Effector memory CD8-positive, alpha-beta T cell (primary cell): ENCODE measurements at places on chromosomes 16 and 17.

- no peak overlapping the region for H3K4me3 ChIP-seq
- no peaks in the 10 kb centered on the region for H3K36me3 ChIP-seq
- H3K4me1 ChIP-seq = peaks cover 6% of the 10 kb centered on the region
Measured at GRCh38 chr16:4140652-4141051, 24.4 kb upstream of the ADCY9 start.

GRCh38 chr16:83899272-83899897 lies 470 bp downstream of the MLYCD start:
- peak overlapping the region; percentile 93 for H3K27ac ChIP-seq
- peak overlapping the region; percentile 94 for H3K4me3 ChIP-seq
- peaks cover 22% of the 10 kb centered on the region for H3K27me3 ChIP-seq
- no peak for DNase-seq

GRCh38 chr16:79411805-79412204 lies 188.7 kb downstream of the MAF start:
- no peak overlapping the region for H3K4me3 ChIP-seq
- H3K27ac ChIP-seq = peak overlapping the region; percentile 3
- no peaks in the 10 kb centered on the region for H3K27me3 ChIP-seq
- H3K4me1 ChIP-seq = peaks cover 34% of the 10 kb centered on the region
- H3K36me3 ChIP-seq = peaks cover 7% of the 10 kb centered on the region

DNA sequence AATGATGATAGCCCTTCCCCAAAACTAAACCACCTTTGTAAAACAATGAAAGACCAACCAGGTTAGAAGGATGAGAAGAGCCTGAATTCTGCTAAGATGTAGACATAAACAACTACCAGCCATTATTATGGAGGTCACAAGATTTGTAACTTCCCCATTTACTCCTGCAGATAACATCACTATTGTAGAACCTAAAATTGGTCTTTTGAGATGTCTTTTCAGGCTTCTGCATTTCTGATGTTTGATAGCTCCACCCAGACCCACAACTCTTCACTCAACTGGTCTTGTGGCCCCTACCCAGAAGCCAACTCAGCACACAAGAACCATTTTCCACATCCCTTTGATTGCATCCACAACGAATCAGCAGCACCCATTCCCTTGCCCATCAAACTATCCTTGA lies 100.8 kb downstream of the TMEM132E start:
- no peaks in the 10 kb centered on the region for H3K36me3 ChIP-seq
- no peak overlapping the region for H3K4me3 ChIP-seq
- peaks cover 52% of the 10 kb centered on the region for H3K27me3 ChIP-seq
- H3K27ac ChIP-seq = no peak overlapping the region

DNA sequence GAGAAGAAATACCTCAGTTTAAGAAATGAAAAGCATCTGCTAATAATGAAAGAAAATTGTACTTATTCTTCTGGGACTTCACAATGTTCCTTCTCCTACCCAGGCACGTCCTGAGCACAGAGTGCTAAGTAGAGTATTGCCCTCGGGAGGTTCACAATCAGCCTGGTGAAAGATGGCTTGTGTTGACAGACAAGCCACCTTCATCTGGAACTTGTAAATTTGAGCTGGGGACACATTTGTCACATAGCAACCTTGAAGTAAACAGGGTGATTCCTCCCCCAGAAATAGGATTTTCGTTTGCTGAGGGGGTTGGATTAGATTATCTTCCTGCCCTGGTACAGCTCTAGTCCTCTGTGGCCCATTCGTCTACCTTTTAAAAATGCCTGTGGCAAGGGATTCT lies 34.4 kb upstream of the MYH2 start:
- no peaks in the 10 kb centered on the region for H3K36me3 ChIP-seq
- no peak overlapping the region for H3K27ac ChIP-seq
- no peaks in the 10 kb centered on the region for H3K4me1 ChIP-seq
- H3K27me3 ChIP-seq = peaks cover 29% of the 10 kb centered on the region
- no peak for DNase-seq

GRCh38 chr17:62897706-62898105 lies 68.3 kb upstream of the TANC2 start:
- H3K27me3 ChIP-seq = peaks cover 38% of the 10 kb centered on the region
- peaks cover 4% of the 10 kb centered on the region for H3K4me1 ChIP-seq
- no peak for DNase-seq
- H3K4me3 ChIP-seq = no peak overlapping the region
- no peaks in the 10 kb centered on the region for H3K36me3 ChIP-seq

DNA sequence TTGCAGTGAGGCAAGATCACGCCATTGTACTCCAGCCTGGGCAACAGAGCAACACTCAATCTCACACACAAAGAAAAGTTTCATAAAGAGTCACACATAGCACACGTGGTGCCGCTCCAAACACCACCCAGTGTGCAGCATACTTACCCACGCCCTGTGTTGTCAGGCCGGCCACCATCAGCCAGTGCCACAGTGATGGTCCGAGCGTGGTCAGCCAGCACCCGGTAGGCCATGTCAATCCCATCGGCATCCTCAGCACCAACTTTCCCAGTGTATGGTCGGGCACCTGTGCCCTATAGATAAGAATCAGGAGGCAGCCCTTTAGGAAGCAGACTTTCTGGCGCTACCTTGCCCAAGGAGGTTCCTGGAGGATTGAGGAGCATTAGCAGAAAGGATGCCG lies 17.7 kb upstream of the EXOSC6 start:
- peaks cover 82% of the 10 kb centered on the region for H3K36me3 ChIP-seq
- no peak overlapping the region for H3K4me3 ChIP-seq
- H3K27ac ChIP-seq = no peak overlapping the region

DNA sequence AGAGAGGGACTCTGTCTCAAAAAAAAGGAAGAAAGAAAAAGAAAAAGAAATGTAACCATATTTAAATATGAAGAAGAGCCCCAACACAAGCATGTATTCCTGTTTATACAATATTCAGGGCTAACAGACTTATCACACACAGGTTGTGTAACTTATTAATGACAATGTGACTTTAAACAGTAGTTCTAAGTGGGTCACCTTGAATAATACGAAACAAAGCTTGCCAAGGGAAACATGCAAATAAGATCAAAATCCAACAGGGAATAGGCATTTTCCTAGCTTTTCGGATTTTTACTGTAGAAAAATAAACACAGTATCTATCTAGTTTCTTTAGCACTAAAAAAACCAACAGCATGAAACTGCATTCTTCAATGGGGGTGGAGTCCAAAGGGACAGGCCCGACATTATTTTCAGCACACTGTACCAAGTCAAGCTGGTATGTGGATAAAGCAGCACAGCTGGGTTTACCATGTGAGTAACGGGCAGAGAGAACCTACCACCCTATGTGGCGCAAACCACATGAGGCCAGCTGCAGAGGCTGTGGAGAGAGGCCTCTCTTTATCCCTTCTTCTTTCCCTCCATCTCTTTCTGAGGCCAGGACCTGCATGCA lies 45.3 kb downstream of the TOM1L2 start:
- H3K36me3 ChIP-seq = no peaks in the 10 kb centered on the region
- DNase-seq = no peak
- no peak overlapping the region for H3K27ac ChIP-seq
- peaks cover 8% of the 10 kb centered on the region for H3K4me1 ChIP-seq
